Retinal pigment epithelial cell (primary cell): ENCODE measurements at places on chromosomes 1 and 21.

DNA sequence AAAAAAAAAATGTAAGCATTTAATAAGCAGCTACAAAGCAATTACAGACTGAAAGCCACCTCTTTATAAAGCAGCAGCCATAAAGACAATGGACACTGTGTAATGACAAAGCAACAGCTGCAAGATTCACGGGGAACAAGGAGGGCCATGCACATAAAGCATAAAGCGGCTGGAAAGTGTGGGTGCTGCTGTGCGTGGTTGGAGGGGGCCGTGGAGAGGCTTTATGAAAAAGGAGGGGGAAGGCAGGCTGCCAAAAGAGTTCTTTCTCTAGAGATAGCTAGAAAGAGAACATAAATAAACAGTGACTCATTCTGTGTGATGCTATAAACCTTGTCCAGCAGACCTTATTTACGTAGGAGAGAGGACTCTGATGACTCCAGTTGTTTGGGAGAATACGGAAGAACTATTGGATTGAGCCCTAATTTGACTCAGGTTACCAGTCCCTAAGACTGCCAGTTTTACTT is 49.3 kb downstream of the ADAMTS1 start:
- peak; percentile 74 for DNase-seq

DNA sequence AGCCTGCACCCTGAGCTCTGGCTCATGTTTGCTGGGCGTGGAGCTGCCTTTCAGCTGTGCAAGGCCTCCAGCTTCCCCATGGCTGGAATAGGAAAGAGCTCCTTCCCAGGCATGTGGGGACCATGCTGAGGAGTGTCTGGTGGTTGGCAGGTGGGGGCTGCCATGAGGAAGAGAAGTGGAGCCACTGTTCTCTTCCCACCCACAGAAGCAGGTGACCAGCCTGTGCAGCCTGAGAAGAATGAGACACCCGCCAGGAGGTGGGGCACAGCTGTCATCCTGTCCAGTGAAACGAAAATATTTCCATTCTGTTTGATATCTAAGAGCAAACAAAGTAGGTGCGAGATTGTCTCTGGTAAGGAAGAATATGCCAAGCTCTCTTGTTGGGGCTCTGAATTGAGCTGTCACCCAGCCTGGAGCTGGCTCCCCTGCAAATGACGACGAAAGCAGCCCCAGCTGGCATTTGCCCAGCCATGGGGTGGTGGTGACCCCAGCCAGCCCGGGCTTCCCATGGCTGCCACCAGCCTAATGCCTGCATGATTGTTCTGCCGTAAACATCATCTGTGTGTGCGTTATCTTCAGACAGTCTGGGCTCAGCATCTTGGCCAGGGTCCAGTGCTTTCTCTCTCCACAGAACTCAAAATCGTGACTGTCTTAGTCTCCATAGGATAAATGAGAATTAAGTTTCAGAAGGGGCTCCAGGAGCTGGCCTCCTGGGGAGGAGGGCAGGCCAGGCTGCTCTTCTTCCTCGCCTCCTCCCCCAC is 429.8 kb upstream of the VAMP3 start:
- DNase-seq = no peak

DNA sequence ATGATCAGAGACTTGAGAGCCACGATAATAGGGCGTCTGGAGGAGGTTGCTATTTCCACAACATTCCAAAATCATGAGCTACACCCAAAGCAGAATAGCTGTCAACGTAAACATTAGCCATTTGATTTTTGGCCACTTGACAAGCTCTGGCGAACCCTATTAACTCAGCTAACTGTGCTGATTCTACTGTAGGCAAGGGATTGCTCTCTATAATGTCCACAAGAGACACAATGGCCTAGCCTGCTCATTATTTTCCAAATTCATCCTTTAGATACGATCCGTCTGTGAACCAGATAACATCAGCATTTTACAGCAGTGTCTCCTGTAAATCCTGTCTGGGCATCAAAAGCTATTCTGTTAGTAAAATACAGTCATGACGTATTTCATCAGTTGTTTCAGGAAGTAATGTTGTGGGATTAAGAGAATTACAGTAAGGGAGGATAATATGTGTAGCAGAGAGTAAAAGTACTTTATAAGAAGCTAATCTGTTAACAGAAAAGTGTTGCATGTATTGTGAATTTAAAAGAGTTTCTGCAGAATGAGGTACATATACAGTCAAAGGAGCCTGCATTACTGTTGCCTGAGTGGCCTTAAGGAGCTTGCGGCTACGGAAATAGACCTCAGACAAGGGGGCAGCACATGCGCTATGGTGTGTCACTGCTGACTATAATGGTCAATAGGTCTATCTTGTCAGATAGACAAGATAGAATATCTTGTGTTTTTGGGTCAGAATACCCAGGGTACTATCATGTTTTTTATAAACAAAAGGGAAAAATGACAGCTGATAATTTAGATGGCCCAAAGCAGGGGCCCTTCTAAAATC is 44.9 kb upstream of the TINAGL1 start:
- DNase-seq = peak; percentile 86

DNA sequence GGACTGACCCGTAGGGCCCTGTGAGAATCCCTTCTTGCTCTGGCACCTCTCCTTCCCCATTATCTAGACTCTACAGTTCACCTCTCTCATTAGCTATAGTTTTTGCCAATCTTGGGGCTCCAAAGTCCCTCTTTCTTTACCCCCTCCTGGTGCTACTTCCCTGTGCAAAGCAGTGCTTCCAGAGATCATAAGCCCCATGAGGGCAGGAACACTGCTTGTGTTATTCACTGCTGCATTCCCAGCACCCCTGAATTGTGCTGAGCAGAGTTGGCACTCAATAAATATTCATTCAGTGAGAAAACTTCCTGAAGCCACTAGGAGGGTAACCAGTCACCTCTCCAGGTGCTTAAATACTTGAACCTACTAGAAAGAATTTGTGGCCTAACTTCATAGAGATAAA is 2.1 kb upstream of the H3-3A start:
- no peak for DNase-seq

GRCh38 chr1:79371802-79372201 is 365.3 kb upstream of the ADGRL4 start:
- DNase-seq = no peak

DNA sequence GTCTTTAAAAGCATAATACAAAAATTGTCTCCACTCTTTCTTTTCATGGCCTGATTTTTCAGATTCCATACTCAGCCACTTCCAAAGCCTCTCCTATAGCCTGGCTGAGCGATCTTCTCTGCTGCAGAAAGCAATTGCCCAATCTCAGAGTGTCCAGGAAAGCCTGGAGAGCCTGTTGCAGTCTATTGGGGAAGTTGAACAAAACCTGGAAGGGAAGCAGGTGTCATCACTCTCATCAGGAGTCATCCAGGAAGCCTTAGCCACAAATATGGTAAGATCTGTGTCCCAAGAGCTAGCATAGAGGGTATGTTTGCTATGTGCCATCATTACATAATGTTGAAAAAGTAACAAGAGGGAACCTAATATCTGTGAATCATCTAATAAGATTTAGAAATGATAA is 130.7 kb upstream of the BMP8A start:
- DNase-seq = no peak

GRCh38 chr1:230940848-230941247 is 37.8 kb downstream of the TTC13 start:
- no peak for DNase-seq

GRCh38 chr21:34845521-34846451 is 177.0 kb downstream of the CLIC6 start:
- DNase-seq = peak; percentile 52

GRCh38 chr1:33719771-33720670 is 143.9 kb upstream of the HMGB4 start:
- DNase-seq = no peak

DNA sequence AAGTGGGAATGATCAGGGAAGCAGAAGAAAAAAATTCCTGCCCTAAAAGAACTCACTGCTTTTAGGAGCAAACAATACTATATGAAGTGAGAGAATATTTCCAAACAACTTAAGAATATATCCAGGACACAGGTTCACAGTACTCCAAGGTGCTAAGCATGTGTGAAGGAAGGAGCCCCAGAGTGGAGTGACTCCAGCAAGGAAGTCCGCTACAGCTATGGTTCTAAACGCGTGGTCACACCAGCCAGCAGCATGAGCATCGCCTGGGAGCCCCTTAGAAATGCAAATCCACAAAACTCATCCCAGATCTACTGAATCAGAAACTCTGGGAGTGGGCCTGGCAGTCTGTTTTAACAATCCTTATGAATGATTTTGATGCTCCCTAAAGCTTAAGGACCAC is 36.1 kb downstream of the GADD45A start:
- DNase-seq = no peak

- no peak for DNase-seq
Observed at GRCh38 chr1:88801575-88802208, 89.7 kb downstream of the GTF2B start.

GRCh38 chr1:245807954-245808719 is 653.4 kb downstream of the KIF26B start:
- no peak for DNase-seq

DNA sequence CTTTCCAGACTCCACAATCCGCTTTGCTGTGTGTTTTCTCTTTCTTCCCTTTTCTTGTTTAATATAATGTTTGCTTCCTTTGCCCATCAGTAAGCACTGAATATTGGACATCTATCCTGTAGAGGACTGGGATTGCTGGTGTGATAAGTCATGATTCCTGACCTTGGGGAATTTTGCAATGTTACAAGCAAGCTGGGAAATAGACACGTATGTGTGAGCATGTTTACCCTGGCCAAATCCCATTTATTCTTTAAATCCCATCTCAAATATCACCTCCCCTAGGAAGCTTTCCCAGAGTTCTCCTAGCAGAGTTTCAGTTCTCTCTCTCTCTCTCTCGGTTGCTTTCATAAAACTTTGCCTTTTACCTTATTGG is 155.3 kb downstream of the ROR1 start:
- DNase-seq = no peak

- DNase-seq = no peak
Observed at GRCh38 chr21:25682382-25682781, 43.3 kb downstream of the JAM2 start.

- no peak for DNase-seq
Observed at GRCh38 chr21:14403681-14404318, 20.9 kb upstream of the HSPA13 start.

- no peak for DNase-seq
Observed at GRCh38 chr1:13842497-13842896, 142.5 kb downstream of the PRDM2 start.

- no peak for DNase-seq
Observed at GRCh38 chr1:162677607-162678371, 45.5 kb downstream of the DDR2 start.
